Mesenteric fat pad (tissue), 1 donor: ENCODE measurements at places on chromosomes 5 and 9. TPM values are rescaled to one million over a fixed set of nuclear protein-coding genes. Genes with fewer than 3 reads are reported as not detected.

The FAM153A gene
- 1.0 TPM for total RNA-seq

- DNase-seq = no peak
Measured at GRCh38 chr9:131997779-131998178, 81.9 kb downstream of the MED27 start.

DNA sequence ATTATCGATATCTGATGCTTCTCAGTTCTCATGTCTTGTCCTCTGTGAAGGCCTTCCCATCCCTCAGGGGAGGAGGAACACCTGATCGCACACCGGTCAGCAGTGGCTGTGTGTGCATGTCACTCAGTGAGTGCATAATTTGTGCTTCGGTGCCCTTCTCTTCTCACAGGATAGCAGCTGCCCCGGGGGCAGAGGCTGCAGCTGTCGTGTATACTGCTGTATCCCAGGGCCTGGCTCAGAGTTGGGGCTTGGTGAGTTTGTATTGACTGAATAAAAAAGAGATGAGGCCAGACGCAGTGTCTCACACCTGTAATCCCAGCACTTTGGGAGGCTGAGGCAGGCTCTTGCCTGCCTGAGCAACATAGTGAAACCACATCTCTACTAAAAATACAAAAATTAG is 49.7 kb upstream of the NCS1 start:
- DNase-seq = no peak

The MRPS2 gene
- 25.9 TPM for total RNA-seq

GRCh38 chr9:136047076-136047774 is 47.9 kb downstream of the NACC2 start:
- peak; percentile 88 for DNase-seq

- no peak for DNase-seq
Measured at GRCh38 chr9:68476422-68476821, 64.3 kb downstream of the TMEM252 start.

GRCh38 chr9:90783552-90783951 is 18.1 kb upstream of the SYK start:
- DNase-seq = no peak

- no peak for DNase-seq
Measured at GRCh38 chr5:10615693-10616092, 51.8 kb downstream of the ANKRD33B start.

GRCh38 chr9:113416149-113416721 is 5.7 kb downstream of the C9orf43 start:
- no peak for DNase-seq

The SLC6A7 gene
- total RNA-seq = not detected

The SPINK4 gene
- not detected for total RNA-seq

GRCh38 chr5:24167806-24168205 is 477.0 kb downstream of the CDH10 start:
- no peak for DNase-seq

- no peak for DNase-seq
Measured at GRCh38 chr5:55564721-55565120, 30.0 kb upstream of the PLPP1 start.

The ADAMTS13 gene
- total RNA-seq = 0.64 TPM
